ENCODE measurements at places on chromosomes 6 and 20.
A peak's percentile ranks its signal among the peaks of the same experiment; 100 is the strongest.

DNA sequence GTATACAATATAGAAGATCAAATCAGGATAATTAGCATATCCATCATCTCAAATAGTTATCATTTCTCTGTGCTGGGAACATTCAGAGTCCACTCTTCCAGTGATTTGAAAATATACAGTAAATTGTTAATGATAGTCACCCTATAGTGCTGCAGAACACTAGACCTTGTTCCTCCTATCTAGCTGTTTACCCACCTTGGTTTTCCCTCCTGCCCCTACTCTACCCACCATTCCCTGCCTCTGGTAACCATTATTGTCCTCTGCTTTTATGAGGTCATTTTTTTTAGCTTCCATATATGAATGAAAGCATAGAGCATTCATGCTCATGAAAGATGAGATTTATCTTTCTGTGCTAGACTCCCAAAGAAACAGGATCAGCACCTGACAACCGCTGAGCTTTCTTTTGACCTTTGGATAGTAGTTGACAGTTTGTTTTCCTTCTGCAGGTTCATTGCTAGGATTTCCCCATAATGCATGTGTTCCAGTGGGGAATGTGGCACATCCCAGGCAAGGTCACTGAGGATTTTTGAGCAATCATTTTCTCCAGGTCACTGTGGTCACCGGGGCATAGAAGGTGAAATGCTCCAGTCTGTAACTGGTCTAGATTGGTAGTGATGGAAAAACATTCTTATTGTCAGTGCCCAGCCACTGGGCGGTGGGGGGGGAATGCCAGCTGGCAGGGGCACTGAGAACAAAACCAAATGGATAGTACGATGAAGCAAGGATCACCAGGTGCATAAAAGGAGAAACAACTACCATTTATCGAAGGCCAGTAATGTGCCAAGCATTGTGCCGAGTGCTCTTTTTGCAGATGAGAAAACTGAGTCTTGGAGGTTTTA lies 33.6 kb upstream of the BCAS1 start:
- peak; percentile 100 for DNase-seq

- DNase-seq: no peak
These were observed 407.5 kb upstream of the PLCB4 start for GRCh38 chr20:8661229-8661952.

- DNase-seq: no peak
These were observed 150.2 kb upstream of the SNX9 start for GRCh38 chr6:157672726-157673412.

- DNase-seq: no peak
These were observed 211.2 kb downstream of the C6orf118 start for GRCh38 chr6:165098165-165098564.

GRCh38 chr20:20456741-20457140 lies 88.8 kb downstream of the INSM1 start:
- DNase-seq: no peak

DNA sequence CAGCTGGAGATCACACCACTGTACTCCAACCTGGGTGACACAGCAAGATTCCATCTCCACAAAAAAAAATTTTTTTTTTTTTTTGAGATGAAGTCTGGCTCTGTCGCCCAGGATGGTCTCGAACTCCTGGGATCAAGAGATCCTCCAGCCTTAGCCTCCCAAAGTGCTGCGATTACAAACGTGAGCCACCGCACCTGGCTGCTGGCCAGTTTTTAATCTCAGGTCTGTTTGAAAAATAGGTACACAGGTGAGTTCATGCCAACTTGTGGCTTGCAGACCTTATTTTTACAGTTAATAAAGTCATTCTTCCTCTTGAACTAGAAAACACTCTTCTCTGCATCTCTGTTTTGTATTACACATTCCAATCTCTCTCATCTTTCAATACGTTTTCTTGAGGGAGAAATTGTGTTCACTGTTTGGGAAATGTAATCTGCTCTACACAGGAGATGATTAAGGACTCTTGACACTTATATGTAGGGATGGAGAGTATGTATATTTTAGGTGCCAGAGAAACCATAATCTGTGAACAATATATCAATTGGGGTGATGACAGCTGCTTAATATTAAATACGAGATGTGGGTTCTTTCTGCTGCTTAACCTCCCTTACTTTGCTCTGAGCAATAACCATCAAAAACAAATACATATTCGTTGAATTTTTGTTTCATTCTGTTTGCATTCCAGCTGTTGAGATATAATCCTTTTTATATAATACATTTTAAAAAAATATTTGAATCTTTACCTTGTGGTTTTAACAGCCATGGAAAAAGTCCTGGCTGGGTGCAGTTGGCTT lies 17.7 kb upstream of the RIPOR3 start:
- no peak for DNase-seq

DNA sequence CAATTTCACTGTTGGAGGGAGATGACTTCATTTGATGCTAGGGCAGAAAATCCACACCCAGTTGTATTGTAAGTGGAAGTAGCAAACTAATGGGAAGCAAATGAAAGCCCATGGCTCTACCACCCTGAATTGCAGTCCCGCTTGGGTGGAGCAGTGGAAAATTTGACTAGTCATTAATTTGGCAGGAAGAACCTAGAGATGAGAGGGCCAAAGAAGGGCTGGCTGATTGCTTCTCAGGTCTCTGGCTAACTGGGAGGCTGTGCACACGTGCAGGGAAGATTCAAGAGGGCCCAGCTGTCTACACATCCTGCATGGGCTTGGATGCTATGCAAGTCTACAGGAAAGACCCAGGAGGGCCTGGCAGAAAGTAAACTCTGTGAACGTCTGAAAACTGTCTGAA lies 466.2 kb downstream of the TFAP2A start:
- DNase-seq: no peak

DNA sequence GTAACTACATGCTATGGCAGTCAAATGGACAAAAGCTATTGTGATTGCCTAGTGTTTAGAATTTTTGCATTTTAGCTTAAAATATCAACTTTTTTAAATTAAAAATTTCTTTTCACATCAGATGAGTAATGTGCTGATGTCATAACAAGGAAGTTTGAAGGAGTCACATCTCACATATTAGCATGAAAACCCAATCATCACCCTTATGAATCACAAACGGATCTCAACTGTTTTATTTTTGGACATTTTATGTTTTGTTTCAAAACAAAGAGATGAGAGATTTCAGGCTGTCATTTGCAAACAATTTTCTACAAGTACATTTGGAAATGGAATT lies 53.6 kb upstream of the TRERF1 start:
- DNase-seq: no peak

DNA sequence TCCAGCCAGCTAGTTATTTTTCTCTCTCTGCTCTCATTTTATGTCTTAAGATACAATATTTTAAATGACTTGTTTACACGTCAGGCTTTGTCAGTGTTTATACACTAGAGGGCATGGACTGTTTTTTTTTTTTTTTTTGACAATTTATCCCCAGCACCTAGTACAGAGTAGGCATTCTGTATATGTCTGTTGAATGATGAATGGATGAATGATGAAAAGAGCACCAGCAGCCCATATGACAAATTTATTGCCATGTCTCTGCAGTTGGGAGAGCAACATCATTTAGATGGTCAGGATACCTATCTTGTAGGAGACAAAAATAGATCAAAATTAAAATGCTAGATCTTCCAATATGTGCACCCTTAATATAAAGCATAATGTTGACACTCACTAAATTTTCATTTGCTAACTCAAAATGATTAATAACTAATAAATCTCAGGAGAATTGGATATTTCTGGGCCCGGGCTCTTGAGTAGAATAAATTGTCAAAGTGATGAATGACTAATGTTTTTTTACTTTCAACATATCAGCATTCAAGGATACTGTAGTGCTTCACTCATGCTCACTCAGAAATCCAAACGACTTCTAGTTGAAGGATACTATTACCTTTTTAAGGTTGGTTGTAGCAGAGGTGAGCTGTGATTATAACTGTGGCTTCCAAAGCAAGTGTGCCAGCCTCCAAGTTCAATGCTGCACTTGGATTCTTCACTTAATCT lies 200.0 kb downstream of the PHACTR1 start:
- DNase-seq: no peak

DNA sequence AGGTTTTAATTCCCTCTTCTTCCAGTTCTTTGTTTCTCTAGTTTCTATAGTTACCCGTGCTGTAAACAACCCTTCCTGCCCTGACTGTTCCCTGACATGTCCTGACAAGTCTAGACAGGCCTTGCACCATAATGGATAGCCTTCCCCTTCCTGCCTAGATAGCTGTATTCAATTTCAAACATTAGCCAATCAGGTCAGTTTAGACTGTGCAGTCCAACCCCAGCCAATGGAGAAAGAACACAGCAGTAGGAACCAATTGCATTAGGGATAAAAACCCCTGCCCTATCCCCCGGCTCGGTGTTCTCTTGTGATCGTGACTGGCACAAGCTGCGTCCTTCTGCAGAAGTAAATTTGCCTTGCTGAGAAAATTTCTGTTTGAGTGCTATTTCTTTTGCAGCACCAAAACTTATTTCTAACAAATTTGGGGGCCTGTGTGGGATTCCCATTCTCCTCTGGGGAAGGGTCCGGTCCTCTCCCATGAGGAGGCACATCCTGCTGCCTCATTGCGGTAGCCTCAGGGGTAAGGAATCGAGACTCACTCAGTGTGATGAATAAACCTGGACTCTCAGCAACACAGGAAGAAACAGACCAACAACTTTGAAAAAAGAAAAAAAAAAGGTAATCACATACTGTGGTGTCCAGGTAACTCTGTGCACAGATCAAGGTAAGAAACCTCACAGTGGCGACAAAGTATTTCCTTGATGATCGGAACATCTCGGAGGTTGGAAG lies 248.7 kb upstream of the ECI2 start:
- DNase-seq: no peak

GRCh38 chr6:169342710-169343109 lies 89.1 kb upstream of the THBS2 start:
- no peak for DNase-seq

GRCh38 chr6:17202526-17202925 lies 78.6 kb upstream of the RBM24 start:
- DNase-seq: no peak

- peak; percentile 45 for DNase-seq
These were observed 315.1 kb downstream of the CDH4 start for GRCh38 chr20:61567204-61567603.

GRCh38 chr6:45619994-45620471 lies 242.3 kb upstream of the SUPT3H start:
- DNase-seq: no peak

DNA sequence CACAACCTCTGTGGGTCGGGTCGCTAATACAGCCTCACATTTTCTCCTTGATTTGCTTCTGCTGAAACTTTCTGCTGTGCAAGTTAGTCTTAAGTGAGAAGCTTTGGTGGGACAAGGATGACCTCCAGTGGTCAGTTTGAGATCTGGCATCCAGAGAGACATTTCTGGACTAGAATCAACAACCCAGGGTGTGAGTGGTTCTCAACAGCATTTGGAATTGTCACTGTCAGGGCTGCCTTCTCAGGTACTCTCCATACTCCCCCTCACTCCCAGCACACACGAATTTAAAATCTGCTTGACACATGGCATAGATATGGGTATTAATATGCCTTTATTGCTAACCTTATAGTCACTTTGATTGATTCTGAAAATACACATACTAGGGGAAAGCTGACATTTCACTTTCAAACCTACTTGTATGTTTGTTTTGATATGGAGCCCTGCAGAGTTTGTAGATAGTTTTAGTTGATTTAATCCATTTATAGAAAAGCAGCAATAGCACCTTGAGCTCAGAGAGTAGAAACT lies 13.2 kb downstream of the OTOR start:
- DNase-seq: peak; percentile 77

DNA sequence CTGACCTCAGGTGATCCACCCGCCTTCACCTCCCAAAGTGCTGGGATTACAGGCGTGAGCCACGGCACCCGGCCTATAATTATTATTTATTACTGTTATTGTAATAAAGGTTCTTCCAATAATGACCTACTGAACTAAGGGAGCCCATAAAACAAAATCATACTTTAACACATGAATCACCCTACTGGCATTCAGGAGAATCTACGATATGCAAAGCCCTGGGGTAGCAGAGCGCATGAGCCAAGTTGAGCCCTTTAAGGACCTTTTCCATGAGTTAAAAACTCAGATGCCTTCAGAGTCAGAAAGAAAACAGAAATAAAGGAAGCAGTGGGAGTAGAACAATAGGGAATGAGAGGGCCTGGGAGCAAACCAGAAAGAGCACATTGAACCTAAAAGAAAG lies 41.5 kb downstream of the SNRPB start:
- DNase-seq: no peak

GRCh38 chr6:143784316-143784715 lies 58.8 kb upstream of the LTV1 start:
- DNase-seq: no peak

Data from HepG2 (cell line).